Articular chondrocyte of knee joint (primary cell): ENCODE measurements at places on chromosomes 16 and 17. TPM values are rescaled to one million over a fixed set of nuclear protein-coding genes. Genes with fewer than 3 reads are reported as not detected.

The RTN4RL1 gene
- total RNA-seq: 8.4 and 13.0 TPM in 2 replicates

The NXPH3 gene
- total RNA-seq: 5.8 and 6.0 TPM in 2 replicates

The FOXJ1 gene
- not detected in 2 replicates for total RNA-seq

The MMP28 gene
- 0.26 and 1.2 TPM in 2 replicates for total RNA-seq

The MT2A gene
- 25.3 and 37.2 TPM in 2 replicates for total RNA-seq

The LPCAT2 gene
- total RNA-seq: 17.0 and 19.6 TPM in 2 replicates

The NPTX1 gene
- total RNA-seq: 0.11 and 0.13 TPM in 2 replicates
